Memory B cell (primary cell): ENCODE measurements at places on chromosomes 3 and 15.

DNA sequence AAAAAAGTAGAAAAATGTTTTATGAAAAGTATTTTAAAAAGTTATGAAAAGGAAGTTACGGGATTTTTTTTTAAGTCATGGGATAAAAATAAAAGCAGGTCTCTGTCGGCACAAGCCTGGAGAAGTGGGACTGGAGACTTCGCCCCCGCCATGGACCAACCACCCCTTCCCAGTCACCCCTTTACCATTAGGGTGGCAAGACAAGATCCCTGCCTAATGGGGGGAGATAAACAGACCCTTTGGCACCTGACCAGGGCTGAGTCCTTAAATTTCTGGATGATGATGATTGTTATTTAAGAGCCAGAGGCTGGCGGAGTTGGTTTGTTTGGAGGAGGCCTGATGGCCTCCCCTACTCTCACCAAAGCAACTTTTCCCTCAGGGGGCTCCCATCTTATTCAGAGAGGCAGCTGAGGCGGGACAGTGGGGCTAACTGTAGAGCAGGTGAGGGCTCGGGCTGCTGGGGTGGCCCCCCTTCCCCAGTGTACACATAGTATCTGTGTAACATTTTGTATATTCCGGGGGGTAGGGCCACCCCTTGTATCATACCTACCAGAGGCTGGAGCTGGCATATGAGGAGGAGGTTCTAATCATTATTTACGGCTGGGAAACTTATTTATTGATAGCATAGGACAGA lies 74.0 kb downstream of the ADAMTS7 start:
- no peak for DNase-seq

DNA sequence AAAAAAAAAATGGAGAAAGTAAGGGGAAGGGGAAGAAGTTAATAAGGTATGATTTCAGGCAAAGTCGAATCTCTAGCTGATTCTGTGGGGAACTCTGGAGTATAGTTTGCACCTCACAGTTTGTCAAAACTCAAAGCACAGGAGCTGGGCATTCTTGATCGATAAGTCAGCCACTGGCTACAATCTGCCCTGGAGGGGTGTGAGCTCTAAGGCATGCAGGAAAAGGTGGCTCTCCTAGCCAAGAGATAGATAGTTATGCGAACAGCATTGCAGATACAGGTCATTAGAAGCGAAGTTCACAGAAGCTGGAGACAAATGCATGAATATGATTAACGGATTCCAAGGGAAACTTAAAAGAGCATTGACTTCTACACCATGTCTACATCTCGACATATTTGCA lies 952.6 kb downstream of the AGBL1 start:
- no peak for DNase-seq

GRCh38 chr3:19901918-19902317 lies 32.1 kb downstream of the EFHB start:
- DNase-seq, result no peak

- no peak for DNase-seq
Observed at GRCh38 chr3:107877936-107878335, 212.9 kb downstream of the CD47 start.

GRCh38 chr3:88101142-88101541 lies 42.1 kb downstream of the ZNF654 start:
- no peak for DNase-seq

DNA sequence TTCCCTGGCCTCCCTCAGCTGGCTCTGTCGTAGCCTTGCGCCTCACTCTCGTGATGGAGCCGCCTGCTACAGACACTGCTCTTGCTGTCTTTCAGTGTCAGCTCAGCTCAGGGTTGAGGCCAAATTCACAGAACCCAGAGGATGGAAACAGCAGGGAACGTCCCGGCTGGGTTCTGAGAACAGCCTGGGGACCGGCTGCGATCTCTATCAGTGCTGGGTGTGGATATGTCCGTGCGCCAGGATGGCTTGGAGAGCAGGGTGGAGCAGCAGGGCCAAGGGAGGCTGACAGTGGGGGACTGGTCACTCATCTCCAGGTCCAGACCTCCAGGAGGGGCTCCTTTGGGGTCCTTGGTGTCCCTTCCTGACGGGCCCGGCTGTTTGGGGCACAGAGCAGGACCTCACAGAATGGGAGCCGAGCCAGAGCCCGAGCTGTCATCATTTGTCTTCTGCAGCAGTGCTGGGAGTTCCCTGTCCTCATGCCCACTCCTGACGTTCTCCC lies 18.4 kb downstream of the KLF15 start:
- DNase-seq, result no peak

GRCh38 chr3:21913791-21914190 lies 162.8 kb upstream of the ZNF385D start:
- DNase-seq, result no peak

- DNase-seq, result no peak
Observed at GRCh38 chr3:17972959-17973906, 230.8 kb upstream of the TBC1D5 start.

DNA sequence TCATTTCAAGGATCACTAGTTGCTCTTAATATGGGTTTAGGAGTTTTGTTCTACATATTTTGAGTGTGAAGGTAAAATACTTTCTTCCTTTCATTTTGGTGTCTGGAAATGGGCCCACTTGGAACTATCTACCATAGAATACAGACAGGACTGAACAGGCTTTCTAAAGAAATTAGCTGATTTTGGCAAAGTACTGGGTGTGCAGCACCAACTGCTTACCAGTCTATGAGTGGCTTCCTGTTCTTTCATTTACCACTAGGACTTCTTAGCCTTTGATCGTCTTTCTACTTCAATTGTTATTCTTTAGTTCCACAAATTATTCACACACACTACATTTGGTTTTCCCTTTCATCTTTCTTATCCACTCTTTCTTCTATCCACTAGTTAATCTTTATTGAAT lies 1196.3 kb downstream of the ROBO1 start:
- no peak for DNase-seq

DNA sequence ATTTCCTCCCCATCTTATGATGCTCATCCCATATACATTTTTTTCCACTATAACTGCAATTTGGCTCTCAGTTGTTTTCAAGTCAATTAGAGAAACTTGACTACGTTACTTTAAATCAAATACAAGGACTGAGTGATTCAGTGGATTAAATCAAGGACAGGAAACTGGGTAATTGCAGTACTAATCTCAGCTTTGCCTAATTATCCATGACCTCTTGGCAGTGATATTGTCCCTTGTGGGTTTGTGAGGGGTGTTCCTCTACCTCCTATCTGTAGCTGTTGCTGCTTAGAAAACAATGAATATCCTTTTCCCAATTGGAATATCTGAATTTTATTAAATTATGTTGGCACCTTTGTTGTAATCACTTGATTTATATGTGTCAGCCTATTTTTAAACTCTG lies 79.4 kb downstream of the ZPLD1 start:
- no peak for DNase-seq

- no peak for DNase-seq
Observed at GRCh38 chr15:99122831-99123712, 18.2 kb downstream of the SYNM start.

GRCh38 chr3:19866751-19867347 lies 67.2 kb downstream of the EFHB start:
- DNase-seq, result peak; percentile 63

DNA sequence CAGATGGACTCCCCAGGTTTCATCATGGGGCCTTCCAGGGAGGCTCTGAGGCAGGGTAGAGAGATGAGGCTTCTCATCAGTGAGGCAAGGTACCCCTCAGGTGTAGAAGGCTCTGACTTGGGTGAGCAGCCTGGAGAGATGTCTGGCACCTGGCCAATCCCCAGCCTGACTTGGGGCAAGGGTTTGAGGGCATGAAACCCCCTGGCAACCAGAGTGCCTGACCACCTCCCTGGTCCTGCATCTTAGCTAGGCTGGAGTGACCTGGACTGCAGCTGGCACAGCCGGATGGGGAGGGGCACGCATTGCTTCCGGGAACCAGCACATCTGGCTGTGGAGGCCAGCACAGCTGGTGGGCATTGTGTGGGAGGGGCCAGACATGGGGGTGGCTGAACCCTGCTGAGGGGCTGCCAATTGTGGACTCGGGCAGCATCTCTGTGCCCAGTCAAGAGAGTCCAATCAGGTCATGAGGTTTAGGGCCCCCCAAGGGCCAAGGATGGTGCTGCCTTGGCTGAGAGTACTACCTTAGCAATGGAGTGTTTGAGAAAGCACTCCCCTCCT lies 1.9 kb downstream of the ZBTB47 start:
- DNase-seq, result no peak

DNA sequence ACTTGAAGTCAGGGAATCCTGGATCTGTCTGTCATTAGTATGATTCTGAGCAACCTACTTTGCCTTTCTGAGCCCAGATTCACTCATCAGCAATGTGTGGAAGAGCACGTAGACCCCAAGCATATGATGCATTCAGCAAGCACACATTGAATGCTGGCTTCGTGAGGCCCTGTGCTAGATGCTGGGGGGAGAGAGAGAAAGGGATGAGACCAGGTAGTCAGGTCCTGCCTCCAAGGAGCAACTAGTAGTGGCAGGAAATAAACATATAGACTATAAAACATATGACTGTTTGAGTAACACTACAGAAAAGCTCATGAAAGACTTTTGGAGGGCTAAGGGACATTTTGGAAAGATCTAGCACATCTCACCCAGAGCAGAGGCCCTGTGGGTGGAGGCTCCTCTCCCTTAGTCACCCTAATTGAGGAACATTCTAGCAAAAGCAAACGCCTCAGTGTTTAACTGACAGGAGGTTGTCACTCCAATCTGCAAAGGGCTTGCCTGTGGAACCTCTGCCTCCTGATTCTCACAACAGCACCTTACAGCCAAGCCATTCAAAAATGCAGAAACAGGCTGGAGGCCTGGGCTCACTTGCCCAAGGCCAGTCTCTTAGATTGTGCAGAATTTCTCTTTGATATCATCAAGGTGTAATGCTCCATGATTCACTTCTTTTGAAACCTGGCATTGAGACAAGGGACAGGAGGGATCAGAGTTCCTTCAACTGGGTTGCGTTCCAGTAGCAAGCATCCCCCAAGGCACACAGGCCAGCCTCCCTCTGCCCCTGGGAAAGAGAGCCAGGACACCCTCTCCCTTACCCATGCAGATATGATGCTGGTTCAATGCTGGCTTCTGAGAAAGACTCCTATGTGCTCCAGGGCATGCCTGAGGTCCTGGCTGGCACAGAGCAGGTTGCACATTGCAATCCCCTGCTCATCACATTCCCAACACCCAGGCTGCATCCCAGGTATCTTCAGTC lies 26.1 kb downstream of the STARD5 start:
- no peak for DNase-seq

GRCh38 chr15:49637857-49638256 lies 17.0 kb downstream of the DTWD1 start:
- no peak for DNase-seq

DNA sequence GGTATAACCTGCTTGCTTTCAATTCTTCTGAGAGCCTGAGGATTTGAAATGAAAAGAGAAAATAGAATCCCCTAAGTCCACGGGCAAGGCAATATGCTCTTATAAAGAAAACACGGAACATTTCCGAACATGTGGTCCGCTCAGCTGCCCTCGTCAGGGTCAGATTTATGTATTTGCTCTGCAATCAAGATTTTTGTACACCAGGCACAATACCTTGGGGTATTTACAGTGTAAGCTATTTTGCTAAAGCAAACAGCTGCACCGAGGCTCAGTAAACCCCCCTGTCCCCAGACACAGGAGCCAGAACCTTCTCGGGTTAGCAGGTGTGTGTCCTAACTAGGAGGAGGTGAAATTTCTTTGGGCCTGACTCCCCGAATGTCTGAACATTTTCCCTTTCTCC lies 155.8 kb upstream of the LRIG1 start:
- DNase-seq, result no peak

GRCh38 chr3:100941041-100941440 lies 52.2 kb downstream of the ABI3BP start:
- DNase-seq, result no peak

GRCh38 chr3:58175437-58176184 lies 35.2 kb downstream of the DNASE1L3 start:
- no peak for DNase-seq

GRCh38 chr3:72033666-72034428 lies 248.9 kb upstream of the PROK2 start:
- no peak for DNase-seq

DNA sequence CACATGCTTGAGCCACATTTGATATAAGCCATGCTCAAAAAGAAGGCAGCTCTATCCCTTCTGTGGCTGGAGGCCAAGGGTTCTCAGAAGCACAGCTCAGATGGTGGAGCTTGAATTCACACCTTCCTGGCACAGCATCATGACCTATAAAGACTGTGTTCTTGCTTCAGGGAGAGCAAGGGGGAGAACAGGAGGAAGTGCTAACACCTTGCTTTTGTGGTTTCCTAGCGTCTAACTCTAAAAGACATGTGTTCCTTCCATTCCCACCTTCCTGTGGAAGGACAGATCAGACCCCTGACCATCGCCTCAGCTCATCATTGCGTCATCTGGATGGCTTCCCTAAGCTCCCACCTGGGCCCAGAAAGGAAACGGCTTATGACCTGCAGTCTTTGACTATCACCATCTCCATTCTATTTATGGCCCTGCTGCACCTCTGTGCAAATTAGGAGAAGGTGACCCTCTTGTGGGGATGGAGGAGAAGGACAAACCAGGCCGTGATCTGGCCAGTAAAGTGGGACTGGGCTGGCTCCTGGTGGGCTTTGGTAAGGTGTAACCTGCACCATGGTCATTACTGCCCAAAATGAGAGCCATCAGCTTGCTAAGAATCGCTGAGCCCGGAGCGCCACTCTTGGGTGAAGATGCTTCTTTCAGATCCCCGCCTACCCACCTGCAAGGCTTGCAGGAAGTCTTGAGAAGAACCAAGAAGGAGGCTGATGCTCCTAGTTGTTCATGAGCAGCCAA lies 128.5 kb downstream of the SERPINI1 start:
- DNase-seq, result no peak

DNA sequence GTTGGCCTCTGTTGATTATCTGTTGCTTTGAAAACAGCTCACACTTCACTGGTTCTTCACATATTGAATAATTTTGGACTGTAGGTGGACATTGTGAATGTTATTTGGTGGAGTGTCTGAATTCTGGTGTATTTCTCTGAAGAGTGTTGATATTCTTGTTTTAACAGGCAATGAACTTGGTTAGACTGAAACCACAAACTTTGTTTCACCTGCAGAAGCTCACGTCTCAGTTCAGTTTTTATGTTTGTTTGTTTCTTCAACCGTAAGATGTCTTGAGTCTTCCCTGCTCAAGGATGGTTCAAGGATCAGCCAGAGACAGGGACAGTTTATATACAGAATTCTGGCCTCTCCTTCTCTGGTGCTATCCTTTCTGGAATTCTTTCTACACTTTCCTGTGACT lies 43.6 kb downstream of the C3orf20 start:
- no peak for DNase-seq

GRCh38 chr3:188683032-188683521 lies 488.7 kb upstream of the TPRG1 start:
- no peak for DNase-seq

GRCh38 chr3:162491952-162492351 lies 995.3 kb downstream of the OTOL1 start:
- no peak for DNase-seq

DNA sequence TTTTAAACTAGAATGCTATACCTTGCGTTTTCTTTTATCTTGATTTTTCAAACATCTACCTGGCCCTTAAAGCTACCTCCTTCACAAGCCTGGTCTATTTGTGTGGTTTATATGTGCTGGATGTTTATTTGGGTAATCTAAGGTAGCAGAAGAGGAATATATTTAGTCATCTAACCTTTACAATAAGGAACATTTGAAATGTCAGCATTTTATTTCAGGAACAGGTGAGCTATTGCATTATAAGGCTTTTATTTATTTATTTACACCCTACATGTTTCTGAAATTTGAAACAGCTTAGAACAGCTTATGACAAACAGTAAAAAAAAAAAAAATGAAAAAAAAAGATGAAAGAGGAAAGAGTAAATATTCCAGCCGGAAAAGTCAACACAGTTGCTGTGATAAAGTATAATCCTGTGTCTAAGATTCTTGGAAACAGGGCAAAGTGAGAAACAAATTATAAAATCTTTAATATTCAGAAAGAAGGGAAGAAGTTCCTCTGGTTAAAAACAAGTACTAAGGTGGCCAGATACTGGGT lies 19.5 kb downstream of the HHLA2 start:
- DNase-seq, result no peak
